ENCODE measurements at places on chromosomes 2 and 18. TPM values are rescaled to one million over a fixed set of nuclear protein-coding genes. Genes with fewer than 3 reads are reported as not detected.

The GKN2 gene
- not detected for total RNA-seq

The ALPP gene
- not detected for total RNA-seq

The HOXD4 gene
- 0.69 TPM for total RNA-seq

The CRYGC gene
- total RNA-seq: not detected

- DNase-seq: no peak
Observed at GRCh38 chr18:45726603-45727002, 2.6 kb downstream of the SLC14A1 start.

DNA sequence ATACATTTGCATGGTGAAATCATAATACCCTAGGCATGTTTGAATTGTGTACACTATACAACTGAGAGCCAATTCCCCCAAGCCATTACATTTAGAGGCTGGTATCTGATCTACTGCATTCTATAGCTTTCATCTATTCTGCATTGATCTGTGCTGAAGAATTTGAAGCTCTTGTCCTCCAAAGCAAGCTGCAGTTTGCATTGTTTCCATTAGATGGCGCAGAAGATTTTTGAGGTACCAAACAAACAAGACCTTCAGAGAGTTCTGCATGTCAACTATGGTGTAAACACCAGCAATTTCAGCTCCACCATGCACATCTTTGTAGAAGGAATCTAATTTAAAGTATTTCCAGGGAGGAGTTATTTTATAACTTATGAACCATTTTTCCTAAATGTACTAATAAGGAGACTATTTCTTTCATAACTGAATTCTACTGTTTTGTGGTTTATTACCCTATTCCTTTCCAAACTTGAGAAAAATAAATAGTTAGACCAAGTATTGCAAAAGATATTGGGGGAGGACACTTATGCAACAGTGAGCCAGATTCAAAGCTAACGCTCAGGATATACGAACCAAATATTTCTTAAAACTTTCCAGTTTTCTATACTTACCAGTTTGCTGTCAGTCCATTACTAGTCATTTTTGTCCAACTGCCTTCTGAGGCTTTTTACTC lies 761.8 kb upstream of the ACVR2A start:
- DNase-seq: peak; percentile 55

DNA sequence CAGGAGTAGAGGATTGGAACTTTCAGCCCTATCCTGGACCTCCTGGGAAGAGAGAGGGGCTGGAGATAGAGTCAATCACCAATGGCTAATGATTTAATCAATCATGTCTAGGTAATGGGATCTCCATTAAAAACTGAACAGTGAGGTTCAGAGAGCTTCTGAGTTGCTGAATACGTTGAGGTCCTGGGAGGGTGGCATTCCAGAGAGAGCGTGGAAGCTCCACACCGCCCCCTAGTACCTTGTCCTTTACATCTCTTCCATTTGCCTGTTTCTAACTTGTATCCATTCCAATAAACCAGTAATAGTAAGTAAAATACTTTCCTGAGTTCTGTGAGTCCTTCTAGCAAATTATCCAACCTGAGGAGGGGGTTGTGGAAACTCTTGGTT lies 101.7 kb downstream of the B3GNT2 start:
- DNase-seq: no peak

DNA sequence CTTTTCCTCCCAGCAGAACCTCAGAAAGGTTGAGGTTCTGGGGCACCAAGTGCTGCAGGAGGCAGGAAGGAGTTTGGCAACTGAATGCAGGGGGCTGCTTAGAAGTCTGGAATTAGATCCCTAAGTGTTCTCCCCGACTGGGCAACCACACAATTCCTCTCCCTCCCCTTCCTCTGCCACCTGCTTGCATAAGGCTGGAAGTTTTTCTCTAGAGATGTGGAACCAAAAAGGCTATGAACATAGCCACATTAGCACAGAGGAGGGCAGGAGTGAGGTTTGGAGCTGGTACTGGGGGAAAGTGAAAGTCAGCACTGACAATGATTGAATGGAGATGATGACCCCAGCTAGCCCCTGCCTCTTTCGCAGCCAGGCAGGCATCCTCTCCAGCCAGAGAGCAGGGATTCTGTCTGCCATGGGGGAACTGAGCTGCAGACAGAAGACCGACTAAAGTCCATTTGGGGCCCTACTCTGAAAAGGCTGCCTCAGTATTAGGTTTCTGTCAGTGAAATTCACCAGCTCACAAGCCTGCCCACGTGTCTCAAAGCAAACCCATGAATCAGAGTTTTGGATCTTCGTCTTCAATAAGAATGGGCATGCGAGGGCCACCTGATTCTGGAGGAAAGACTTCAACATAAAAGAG lies 87.9 kb upstream of the ITGA6 start:
- no peak for DNase-seq

GRCh38 chr2:23751747-23752265 lies 175.1 kb downstream of the ATAD2B start:
- no peak for DNase-seq

- no peak for DNase-seq
Observed at GRCh38 chr2:112540906-112541305, 1.4 kb upstream of the POLR1B start.

Measured in heart right ventricle (tissue), 16 donors.